CD8-positive, alpha-beta memory T cell (primary cell): ENCODE measurements at places on chromosomes 3 and 15. TPM values are rescaled to one million over a fixed set of nuclear protein-coding genes. Genes with fewer than 3 reads are reported as not detected.

GRCh38 chr15:88877415-88877814 lies 17.9 kb downstream of the HAPLN3 start:
- no peak for DNase-seq

DNA sequence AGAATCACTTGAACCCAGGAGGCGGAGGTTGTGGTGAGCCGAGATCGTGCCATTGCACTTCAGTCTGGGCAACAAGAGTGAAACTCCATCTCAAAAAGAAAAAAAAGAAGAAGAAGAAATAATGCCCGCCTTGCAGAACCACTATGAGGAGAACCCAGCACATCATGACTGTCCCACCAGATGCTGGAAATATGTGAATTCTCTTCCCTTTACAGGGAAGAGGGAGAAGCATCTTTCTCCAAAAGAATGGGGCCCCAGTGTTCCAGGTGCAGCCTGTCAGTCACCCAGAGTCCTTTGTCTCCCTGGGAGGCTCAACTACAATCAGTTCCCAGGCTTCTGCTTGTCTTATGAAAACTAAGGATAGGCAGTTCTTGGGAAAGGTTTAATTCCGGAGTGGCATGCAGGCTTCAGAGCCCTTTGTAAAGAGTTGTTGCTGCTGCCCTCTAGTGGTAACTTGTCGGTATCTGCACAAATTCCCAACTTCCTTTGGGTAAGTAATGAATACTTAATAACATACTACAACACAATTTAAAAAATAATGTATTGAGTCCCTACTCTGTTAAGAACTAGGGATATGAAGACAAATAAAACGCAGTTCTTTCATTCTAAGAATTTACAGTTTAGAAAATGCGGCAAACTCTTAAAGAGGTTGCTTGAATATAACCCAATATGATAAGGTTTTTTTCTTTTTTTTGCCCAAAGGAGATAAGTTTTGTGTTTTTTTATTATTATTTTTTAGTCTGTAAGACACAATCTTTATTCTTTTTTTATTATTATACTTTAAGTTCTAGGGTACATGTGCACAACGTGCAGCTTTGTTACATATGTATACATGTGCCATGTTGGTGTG lies 18.6 kb upstream of the TICRR start:
- peak; percentile 26 for DNase-seq

GRCh38 chr15:80755885-80756284 lies 23.3 kb upstream of the CEMIP start:
- peak; percentile 46 for DNase-seq

PPP1R14D gene
- not detected for total RNA-seq

- no peak for DNase-seq
Observed at GRCh38 chr15:77637851-77638692, 5.4 kb upstream of the LINGO1 start.

MAN2C1 gene
- 127 TPM for total RNA-seq

- DNase-seq: no peak
Observed at GRCh38 chr3:25021816-25022215, 406.2 kb upstream of the RARB start.

MME gene
- total RNA-seq: not detected

DNA sequence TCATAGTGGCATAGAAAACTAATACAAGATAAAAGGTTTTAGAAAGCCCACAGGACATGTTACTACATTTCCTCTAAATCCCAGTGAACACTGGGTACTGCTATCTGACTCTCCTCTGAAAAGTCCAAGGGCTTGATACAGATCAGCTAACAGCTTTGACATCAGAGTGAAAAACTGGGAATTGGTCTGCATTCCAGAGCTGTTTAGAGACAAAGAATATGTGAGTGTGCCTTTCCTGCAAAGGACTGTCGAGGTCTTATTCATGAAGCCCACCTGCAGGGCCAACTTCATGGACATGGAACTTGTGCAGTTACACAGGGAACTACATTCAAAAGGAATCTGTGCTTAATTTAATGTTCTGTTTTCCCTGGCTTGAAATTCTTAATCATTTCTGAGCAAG lies 5.2 kb upstream of the TMCO5A start:
- DNase-seq: no peak

- DNase-seq: no peak
Observed at GRCh38 chr3:156527060-156527459, 27.9 kb downstream of the SSR3 start.

- DNase-seq: no peak
Observed at GRCh38 chr3:104437131-104437750, 929.5 kb upstream of the ALCAM start.

EEFSEC gene
- 21.8 TPM for total RNA-seq

DNA sequence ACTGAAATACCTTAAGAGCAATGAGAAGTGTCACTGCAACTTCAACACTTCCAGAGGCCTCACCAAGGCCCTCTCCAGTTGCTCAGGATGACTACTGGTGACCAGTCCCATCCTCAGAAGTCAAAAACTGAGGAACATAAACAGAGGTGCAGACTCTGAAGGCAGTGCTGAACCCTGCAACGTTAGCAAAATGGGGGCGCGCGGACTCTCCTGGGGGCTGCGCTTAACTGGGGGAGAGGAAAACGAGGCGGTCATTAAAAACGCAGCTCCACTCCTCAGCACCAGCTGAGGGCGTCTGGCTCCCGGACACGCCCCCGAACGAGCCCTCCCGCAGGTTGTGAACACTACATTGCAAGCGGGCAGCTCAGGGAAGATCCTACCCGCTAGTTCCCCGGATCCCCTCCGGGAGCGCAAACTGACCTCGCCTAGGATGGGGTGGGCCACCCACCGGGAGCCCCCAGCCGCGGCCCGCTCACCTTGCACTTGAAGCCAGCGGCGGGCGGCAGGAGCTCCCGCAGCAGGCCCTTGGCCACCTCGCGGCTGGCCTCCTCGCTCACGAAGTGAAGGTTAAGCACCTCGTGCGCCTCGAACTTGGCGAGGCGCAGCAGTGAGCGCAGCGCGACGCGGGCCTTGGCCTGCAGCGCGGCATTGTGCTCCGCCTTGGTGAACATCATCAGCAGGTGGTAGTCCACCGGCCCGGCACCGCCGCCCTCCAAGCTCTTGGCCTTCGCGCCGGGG lies 711 bp downstream of the XXYLT1 start:
- no peak for DNase-seq

- no peak for DNase-seq
Observed at GRCh38 chr15:67744331-67745072, 80.8 kb upstream of the SKOR1 start.

DNA sequence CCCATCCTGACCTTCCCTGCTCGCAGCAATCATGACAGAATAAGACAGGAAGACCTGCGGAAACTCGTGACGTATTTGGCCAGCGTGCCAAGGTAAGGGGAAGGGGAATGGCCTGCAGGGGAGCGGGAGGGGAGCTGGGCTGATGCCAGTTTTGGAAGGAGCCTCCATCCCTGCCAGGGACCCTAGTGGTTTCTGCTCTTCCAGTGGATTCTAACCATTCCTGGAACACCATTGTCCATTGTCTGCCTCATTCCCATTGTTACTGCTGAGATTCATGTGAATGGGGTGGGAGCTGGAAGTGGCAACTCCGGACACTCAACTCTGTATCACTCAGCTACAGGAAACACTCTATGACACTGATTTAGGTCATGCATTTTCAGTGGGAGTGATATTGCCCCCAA lies 242.9 kb upstream of the ROPN1 start:
- no peak for DNase-seq

NTRK3 gene
- 0.26 TPM for total RNA-seq

DNA sequence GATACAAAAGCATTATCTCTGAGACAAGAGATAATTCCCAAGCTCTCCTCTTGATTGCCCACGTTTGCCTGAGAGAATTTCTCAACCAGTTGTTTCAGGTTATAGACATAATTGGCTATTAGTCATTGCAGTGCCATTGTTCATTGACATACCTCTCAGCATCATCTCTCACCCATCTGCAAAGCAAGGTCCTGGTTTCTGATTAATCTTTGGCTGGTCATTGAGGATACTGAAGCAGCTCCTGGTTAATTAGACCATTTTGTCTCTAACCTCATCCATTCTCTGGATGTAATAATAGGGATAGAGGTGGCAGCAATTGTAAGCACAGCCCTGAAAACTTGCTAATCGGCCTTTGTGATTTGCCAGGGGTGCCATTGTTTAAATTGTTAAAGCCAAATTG lies 104.2 kb downstream of the CNTN6 start:
- DNase-seq: no peak

TMEM108 gene
- total RNA-seq: not detected

DNA sequence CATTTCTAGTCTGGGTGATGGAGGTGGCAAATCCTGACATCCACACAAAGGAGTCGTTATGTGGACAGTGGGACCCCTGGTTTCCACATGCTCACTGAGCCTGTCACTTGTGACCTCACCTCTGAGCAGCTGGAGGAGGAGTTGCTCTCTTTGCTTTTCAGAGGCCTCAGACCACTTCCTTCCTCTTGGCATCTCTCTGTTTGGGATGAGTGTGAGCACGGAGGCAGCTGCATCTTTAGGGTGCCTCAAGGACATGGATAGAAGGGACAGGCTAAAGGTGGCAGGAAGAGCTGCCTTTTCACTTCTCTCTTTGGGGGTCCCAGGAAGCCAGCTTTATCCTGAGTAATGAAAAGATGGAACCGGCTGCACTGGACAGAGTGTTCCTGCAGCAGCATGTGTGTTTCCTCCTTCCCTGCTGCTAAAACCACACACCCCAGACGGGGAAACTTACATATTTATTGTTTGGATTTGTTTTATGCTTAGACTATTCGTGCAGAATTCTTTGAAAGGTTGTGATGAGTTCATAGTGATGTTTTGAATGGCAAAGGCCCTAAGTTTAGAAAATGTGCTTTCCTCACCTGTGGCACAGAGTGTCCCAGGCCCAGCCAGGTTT lies 31.8 kb downstream of the GPR171 start:
- DNase-seq: peak; percentile 60

DNA sequence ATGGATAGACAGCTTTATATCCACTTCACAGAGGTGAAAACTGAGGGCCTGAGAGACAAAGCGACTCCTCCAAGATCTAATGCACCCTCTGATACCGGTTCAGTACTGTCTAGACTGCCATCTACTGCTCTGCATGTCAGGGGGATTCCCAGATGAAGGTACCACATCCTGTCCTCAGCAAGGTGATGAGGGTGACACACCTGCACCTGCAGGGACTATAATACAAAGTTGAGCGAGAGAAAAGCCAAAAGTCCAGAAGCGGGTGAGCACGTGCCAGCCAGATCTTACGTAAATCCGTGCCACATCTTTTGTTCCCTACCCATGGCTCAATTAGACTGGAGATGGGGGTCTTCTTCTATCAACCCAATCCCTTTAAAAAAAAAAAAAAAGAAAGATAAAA lies 32.4 kb upstream of the HES1 start:
- no peak for DNase-seq

DNA sequence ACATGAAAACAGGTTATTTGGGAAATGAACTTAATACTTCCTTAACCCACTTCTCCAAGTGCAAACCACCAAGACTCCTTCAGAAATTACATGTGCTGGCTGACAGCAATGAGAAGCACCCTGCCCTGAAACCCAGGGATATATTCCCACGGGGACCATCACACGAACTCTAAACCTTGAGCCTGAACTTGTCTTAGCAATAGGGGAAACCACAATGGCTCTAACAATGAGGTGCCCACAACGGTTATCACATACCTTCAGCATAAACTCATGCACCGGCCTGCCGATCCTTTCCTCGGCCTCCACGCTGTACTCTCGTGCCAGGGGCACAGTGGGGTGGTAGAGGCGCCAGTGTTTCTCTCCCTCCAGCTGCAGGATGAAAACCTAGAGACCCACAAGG lies 13.4 kb downstream of the RIOX2 start:
- no peak for DNase-seq

- DNase-seq: no peak
Observed at GRCh38 chr15:77800305-77800704, 167.6 kb upstream of the LINGO1 start.

AHSG gene
- total RNA-seq: not detected

DNA sequence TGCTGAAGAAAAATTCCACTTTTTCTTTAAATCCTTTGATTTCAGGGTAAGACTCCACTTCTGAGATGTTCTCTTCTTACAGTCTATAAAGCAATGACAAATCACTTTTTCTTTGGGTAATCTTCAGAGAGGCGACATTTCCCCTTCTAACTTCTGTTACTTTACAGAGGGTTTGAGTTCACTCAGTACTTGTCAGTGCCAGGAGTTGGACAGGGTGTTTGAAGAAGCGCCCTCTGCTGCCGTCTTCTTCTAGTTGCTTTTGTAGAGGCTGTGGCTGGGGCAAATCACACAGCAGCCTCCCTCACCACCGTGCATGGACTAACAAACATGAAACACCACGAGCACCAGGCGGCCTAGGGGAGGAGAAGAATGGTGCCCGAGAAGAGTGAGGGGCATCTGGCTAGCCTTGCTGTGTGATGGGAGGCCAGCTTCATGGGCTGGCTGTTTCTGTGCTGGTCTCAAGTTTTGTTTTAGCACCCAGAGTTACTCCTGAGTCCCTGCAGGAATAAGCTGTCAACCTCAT lies at the start of gene CD80:
CD80 (minus strand) TSS at position 174 of the 523 bp plus-strand sequence. CDS start 1,886 bp downstream, outside the sequence.
- DNase-seq: peak; percentile 16

- no peak for DNase-seq
Observed at GRCh38 chr3:155231792-155232191, 61.7 kb downstream of the STRIT1 start.

DNA sequence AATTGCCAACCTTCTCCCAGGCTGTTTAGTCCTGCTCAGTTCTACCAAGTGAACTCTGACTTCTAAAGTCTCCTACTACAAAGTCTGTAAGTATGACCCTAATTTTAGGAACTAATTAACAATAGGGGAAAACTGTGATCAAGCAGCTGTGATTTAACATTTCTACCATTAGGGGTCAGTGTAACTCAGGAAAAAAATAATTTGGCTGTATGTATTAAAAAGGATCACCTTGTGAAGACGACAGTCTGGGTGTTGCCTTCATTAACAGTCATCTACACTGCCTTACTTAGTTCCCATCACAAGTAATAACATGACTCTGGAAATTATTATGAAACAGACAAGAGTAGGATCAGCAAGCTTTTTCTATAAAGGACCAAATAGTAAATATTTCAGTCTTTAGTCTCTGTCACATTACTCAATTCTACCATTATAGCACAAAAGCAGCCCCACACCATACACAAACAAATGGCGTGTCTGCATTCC lies 4.2 kb upstream of the NPHP3 start:
- no peak for DNase-seq

- no peak for DNase-seq
Observed at GRCh38 chr3:118207271-118207670, 827.4 kb downstream of the IGSF11 start.

GABRR3 gene
- total RNA-seq: not detected

GRCh38 chr3:127419182-127419581 lies 131.3 kb upstream of the PRR20G start:
- DNase-seq: no peak

ACAN gene
- not detected for total RNA-seq

- DNase-seq: no peak
Observed at GRCh38 chr3:159186581-159186980, 384.7 kb downstream of the MFSD1 start.

- no peak for DNase-seq
Observed at GRCh38 chr15:39583596-39584265, 2.9 kb downstream of the THBS1 start.

- DNase-seq: no peak
Observed at GRCh38 chr15:79027532-79028410, 62.8 kb downstream of the RASGRF1 start.

LRRC31 gene
- not detected for total RNA-seq

GRCh38 chr3:5136211-5136918 lies 14.3 kb downstream of the ARL8B start:
- no peak for DNase-seq
